Vagina (tissue), 2 donors: ENCODE measurements at places on chromosomes 7 and 10.

DNA sequence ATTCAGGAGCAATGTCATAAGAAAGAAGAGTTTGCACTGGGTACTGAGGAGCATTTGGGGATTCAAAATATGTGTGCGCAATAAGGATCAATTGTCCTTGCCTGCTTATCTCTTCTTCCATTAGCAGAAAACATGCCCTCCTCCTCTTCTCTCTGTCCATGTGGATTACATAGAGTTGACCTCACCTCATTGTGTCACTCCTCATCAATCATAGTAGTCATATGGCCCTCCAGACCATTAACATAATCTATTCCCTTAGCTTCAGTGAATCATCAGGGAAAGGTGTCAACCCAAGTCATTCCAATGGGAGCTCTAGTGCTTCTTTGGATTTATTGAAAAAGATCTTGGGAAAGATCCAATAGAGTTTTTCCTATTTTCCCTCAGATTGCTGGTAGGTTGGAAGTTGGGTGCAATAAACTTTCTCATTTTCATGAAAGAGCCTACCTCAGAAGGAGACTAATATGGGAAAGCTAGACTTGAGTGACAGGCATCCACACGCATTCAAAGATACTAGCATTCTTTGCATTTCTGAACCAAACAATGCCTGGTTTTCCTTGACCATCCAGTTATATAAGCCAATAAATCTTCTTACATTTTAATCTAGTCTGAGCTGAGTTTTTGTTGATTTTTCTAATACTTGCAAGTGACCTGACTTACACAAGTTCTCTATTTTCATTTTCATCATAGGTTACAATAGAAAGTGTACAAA lies 71.5 kb upstream of the FAM13C start:
- no peak for DNase-seq

- DNase-seq: no peak
These were observed 313.9 kb downstream of the BMPER start for GRCh38 chr7:34219153-34219718.

- DNase-seq: no peak
These were observed 78.8 kb upstream of the MDFIC start for GRCh38 chr7:114843102-114843501.

DNA sequence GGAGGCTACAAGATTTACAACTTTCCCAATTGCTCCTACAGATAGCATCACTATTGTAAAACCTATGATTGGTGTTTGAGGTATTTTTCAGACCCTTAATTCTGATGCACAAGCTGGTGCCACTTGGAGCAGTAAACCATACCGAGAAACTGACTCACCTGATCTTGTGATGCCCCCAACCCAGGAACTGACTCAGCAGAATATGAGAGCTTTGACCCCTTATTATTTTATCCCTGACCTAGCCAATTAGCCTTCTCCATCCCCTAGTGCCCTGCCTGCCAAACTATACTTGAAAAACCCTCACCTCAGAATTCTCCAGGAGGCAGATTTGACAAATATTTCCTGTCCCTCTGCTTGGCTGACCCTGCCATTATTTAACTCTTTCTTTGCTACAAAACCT lies 585.9 kb upstream of the GHITM start:
- no peak for DNase-seq

- no peak for DNase-seq
These were observed 29.8 kb upstream of the FRMD4A start for GRCh38 chr10:14360515-14360914.
